ENCODE measurements at places on chromosomes 3 and 15.

- DNase-seq = no peak
These were observed 330.5 kb upstream of the KCNMB2 start for GRCh38 chr3:178205740-178206139.

DNA sequence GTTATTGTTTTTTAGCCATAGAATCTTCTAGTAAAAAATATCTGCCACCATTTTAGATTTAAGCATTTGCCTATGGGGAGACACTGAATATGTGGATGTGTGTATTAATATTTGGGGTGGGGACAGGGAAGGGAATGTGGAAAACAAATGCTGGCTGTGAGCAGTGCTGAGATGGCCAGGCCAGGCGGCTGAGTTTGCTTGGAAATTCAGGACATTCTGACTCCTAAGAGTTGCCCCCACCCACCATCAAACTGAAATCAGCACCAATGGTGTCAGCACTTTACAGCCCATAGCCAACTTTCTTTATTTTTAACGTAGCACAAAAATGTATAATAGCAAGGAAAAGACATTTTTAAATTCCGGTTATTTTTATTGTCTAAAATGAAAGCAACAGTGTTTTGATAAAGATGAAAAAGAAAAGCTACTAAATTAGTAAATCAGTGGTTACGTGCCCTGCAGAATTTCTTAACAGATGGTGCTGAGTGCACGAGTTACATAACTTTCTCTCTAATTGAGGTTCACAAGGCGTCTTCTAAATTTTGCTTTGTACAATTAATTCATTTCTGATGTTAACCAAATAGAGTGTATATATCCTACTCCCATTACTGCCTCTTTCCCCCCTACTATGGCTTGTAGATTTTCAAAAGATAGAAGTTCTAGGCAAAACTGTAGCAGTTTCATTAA is 34.0 kb downstream of the B3GALNT1 start:
- DNase-seq = no peak

DNA sequence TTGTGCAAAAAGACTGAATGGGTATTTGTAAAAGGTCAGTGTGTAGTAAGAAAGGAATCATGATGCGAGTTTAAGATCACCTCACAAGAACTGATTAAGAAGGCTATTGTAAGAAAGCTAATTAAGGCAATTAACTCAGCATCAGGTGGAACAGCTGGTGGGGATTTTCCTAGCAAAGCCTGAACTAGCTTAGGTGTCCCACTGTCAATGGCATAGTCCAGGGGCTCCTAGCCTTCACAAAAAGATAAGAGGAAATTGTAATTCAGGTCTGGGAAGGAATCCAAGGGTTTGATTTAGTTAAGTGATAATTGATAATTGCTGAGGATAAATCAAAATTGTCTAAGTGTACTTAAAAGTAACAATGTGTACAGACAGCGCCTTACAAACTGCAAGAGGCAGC is 901.6 kb downstream of the TUSC7 start:
- DNase-seq = no peak

GRCh38 chr3:69254351-69254750 is 131.5 kb downstream of the FRMD4B start:
- DNase-seq = no peak

GRCh38 chr3:20075197-20075596 is 35.0 kb downstream of the KAT2B start:
- no peak for DNase-seq

DNA sequence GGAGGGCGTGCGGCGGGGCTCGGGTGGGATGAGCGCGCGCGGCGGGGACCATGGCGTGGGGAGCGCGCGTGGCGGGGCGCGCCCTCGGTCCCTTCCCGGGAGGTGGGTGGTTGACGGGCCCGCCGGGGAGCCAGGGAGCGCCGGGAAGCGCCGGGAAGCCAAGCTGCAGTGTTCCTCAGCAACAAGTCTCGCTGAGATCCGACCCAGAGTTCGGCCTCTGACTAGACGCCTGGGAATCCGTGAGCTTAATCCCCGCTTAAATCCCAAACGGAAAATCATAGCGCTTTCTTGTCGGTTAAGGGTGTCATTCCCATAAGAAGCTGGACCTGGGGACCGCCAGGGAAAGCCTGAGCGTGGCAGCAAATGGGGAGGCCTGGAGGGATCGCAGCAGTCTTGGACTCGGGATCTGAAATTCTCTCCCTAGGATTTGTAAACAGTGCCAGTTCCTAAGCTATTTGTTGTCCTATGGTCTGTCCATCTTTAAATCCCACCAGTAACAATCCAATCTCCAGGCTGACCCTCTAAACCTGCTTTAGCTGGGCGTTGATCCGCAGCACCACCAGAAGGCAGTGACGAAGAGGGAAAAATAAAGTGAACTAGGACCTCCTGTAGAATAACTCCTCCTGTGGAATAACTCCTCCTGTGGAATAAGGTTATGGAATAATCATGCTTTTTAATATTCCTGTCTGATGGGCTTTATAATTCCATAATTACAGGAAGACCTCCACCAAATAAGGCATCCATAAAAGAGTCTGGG is 570 bp upstream of the NEDD4 start:
- no peak for DNase-seq

DNA sequence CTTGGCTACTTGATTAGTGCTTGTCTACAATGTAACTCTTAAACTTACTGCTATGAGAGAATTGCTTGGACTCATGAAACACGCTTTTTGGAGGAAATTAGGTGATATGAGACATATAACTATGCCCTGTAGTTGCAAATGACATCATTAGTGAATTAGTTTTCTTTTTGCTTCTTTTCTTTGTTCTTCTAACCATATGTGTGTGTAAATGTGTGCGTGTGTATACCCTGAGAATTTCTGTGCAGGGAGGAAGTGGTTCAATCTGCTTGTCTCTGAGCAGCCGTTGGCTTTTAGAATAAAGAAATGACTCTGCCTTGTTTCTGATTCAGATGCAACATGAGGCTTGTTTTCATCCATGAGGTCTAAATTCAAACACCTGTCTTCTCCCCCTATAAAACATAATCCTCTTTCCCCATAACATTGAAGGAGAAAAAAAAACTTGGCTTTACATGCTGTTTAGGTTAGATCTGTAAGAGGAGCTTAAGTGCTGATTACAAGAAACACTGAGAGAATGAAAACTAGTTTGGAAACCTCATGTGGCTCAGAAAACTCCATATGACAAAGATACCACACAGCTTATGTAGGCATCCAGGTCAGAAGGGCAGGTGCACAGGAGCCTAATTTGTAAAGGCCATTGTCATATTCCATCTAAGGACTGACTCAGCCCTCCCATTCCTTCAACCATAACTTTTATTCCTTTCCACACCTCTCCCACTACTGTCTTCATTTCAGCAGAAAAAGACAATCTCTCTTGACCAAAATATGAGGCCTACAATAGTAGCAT is 30.5 kb upstream of the BLM start:
- DNase-seq = peak; percentile 7

- DNase-seq = no peak
These were observed 143.2 kb upstream of the PRR20G start for GRCh38 chr3:127431066-127431465.

- no peak for DNase-seq
These were observed 292.0 kb downstream of the NFKBIZ start for GRCh38 chr3:102141096-102141927.

DNA sequence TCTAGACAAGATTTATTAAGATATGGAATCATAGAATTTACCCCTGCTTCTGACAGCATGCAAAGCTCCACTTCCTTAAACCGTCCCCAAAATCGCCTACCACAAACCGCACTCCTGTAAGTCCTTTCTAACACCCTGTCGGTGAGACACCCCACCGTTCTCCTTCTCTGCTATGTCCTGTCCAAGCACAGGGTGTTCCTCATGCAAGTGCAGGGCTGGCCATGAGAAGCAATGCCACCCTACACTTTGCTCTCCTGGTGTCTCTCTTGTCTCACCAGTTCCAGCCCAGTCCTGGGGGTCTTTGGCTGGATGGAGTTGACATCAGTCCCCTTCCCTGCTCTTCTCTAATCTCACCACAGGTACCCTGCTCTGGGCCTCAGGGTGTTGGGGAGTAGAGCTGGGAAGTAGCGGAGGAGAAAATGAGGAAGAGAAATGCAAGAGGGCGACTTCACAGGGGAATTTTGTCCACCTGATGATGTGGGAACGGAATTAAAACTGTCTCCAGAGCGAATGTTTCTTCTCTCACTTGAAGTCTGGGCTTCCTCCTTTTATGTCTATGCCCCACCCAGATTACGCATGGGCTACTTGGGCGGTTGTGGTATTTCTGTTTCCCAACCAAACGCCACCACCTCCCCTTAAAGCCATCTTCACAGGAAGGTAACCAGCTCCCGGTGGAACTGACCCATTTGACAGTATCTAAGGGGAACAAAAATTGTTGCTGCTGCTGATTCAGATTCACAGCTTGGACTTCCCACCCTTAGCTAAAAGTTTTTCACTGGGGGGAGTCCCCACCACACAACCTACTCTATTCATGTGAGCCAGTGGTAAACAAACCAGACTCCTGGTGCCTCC is 49.9 kb downstream of the CASR start:
- DNase-seq = no peak

- DNase-seq = no peak
These were observed 858.3 kb downstream of the TUSC7 start for GRCh38 chr3:117567906-117568305.

- no peak for DNase-seq
These were observed 48.2 kb upstream of the FMN1 start for GRCh38 chr15:33242669-33243191.

DNA sequence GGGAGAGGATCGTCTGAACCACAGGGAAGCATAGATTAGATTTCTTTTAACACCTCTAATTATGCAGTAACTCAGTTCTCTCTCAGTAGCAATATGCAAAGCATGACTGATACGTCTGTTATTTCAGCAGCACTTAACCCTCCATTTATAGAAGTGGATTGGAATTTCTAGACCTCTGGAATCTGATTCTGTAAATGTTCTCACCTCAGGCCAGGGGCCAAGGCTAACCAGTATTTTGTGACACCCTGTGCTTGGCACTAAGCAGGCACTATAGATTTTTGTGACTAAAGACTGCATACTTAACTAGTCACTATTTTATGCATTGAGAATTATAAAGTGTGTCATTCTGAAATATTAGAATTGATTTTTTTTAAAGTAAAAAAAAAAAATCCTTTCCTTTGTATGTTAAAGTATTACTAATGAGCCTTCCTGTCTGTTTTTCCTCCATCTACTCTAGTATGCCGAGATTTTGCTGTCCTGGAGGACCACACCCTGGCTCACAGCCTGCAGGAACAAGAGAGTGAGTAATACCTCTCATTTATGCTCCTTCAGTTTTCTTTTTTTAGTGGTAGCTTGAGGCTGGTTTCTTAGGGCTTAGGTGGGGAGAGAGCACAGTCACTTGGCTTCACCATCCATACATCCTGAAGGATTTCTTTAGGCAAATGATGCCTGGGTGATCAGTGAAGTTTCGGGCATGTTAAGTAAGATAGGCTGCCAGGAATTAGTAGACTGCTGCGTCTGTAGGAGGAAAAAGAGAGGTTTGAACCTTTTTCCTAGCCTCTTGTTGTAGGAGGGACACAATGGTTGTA is 26.5 kb upstream of the UTS2B start:
- no peak for DNase-seq

- no peak for DNase-seq
These were observed 225.9 kb upstream of the C2CD4B start for GRCh38 chr15:62390791-62391640.

DNA sequence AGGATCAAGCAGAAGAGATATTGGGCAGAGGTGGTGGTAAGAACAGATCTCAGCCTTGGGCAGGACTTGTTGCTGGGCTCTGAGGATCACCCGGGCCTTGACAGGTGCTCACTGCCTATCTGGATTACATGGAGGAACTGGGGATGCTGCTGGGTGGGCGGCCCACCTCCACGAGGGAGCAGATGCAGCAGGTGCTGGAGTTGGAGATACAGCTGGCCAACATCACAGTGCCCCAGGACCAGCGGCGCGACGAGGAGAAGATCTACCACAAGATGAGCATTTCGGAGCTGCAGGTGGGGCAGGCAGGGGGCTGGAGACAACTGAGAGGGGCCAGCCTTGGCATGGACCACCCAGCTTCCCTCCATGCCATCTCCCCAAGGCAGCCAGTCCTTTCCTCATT is 7.9 kb downstream of the ECE2 start:
- no peak for DNase-seq

- DNase-seq = no peak
These were observed 42.6 kb upstream of the ACKR4 start for GRCh38 chr3:132554437-132554836.

- peak; percentile 43 for DNase-seq
These were observed 1.5 kb downstream of the MSL2 start for GRCh38 chr3:136194409-136195257.

- DNase-seq = no peak
These were observed 414.0 kb upstream of the ZNF717 start for GRCh38 chr3:76199382-76199781.

DNA sequence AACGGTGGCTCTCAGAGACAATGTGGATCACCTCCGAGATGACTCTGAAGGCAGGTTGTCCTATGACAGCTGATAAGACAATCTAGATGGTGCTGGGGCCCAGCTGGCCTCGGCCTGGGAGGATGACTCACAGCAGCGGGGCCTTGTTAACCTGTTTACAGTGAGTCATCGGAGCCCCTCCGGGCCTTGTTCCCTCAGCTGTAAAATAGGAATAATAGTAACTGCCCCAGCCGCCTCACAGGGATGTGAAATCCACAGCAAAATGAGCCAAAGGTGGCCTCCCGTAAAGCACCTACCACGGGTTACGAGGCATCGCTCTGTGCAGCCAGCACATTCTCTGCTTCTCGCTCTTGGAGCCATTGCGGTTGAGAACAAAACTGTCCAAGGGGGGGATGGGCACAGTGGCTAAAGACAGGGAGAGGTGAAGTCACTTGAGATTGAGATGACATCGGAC is 88.6 kb upstream of the RASGRF1 start:
- DNase-seq = no peak

- DNase-seq = no peak
These were observed 67.4 kb upstream of the RPL35A start for GRCh38 chr3:197882586-197882985.

DNA sequence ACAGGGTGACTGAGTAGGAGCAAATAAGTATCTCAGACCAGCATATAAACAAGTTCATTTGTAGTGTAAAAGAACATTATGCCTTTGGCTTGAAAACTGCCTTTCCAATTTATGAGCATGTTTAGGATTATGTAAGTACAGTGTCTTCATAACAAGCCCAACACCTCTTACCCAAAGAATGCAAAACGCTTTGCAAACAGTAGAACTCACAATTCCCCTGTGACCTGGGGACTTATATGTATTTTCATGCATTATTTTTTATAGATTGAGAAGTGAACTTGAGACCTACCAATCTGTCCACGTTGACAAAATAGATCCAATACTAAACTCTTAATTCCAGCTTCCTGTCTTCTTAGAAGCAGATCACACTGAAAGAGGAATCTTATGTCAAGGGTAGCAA is 202.1 kb downstream of the TP63 start:
- no peak for DNase-seq

DNA sequence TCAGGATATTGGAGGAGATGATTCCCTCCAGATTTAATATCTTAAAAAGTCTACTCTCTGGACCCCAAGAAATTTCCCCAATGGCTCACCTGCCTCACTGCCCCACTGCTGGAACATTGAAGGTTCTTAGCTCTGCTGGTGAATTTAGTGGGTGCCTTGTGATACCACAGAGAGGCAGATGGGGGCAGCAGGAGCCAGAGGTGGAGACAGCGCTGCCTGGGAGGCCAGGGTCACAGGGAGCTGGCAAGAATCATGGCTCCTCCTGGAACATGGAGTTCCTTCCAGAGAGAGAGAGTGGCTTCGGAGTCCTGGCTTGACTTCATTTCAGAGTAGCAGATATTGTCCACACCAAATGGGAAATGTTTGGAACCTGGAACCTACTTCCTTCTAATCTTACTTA is 263.5 kb upstream of the CFAP20DC start:
- peak; percentile 47 for DNase-seq

Data from stimulated activated CD4-positive, alpha-beta T cell treated with anti-CD3 and anti-CD28 coated beads, Interleukin-4, amount 100 ng/mL, for 4 hours (primary cell).